Retina (tissue), 1 donor: ENCODE measurements at places on chromosomes 1 and 21.

GRCh38 chr1:243269461-243269801 is 13.6 kb downstream of the SDCCAG8 start:
- no peak for DNase-seq

- no peak for DNase-seq
Observed at GRCh38 chr21:29673096-29673610, 266.6 kb downstream of the GRIK1 start.

- DNase-seq: no peak
Observed at GRCh38 chr1:70503358-70503757, 92.3 kb downstream of the CTH start.

DNA sequence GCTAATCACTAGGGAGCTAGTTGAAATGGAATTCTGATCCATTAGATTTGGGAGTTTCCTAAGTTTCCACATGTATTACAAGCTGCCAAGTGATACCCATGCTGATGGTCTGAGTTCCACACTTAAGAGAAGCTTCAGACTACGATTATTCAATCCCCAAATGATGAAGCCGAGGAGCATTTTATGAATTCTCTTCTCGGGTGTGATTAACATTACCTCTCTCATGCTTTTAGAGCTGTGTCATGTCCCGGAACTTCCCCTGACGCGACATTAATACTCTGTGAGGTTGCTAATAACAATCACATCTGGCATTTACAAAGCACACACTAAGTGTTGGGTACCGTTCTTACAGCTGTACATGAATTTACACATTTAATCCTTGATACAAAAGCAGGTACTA is 63.0 kb downstream of the KCNJ15 start:
- no peak for DNase-seq

DNA sequence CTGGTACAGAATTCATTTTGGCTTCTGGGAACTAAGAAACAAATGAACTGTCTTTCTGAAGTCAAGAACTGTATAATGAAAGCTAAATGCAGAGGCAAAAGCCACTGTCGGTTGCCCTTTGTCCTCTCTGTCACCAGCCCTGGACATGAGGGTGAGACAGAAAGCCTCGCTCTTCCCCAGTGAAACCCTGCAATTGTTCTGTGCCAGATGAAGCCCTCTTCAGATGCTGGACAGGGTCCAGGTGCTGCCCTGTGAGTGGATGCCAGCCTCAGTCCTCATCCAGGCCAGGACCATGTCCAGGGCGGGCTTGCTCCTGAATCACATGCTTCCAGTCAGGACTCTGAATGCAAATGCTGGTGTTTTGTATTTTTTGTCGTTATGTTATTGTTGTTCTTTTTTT is 138.7 kb downstream of the RUNX1 start:
- DNase-seq: no peak

DNA sequence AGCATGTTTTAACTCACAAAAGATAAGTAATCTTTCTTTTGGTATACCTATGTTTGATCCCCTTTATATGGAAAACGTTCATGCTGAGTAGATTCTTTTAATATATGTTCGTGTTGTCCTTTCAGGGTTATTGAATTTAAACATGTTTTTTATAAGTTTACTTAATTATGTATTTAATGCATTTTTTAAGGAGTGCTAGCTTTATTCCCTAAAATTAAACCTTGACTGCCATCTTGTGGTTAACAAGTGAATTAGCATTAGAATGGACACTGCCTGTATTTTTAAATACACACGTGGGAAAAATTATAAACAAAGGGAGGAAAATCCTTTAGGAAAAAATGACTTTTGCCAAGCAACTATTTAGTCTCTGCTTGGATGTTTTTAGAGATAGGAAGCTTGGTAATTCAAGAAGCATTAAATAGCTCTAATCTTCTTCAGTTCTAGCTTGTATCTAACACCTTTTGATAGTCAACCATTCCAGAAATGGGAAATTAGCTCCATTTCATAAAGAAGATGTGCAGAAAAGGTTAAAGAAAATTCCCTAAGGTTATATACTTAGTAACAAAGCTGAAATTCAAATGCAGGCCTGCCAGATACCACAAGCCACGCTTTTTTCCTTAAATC is 43.0 kb downstream of the UBE2U start:
- peak; percentile 28 for DNase-seq

GRCh38 chr1:114589122-114589521 is 7.7 kb upstream of the BCAS2 start:
- no peak for DNase-seq

GRCh38 chr1:81071969-81072753 is 728.6 kb upstream of the ADGRL2 start:
- no peak for DNase-seq

DNA sequence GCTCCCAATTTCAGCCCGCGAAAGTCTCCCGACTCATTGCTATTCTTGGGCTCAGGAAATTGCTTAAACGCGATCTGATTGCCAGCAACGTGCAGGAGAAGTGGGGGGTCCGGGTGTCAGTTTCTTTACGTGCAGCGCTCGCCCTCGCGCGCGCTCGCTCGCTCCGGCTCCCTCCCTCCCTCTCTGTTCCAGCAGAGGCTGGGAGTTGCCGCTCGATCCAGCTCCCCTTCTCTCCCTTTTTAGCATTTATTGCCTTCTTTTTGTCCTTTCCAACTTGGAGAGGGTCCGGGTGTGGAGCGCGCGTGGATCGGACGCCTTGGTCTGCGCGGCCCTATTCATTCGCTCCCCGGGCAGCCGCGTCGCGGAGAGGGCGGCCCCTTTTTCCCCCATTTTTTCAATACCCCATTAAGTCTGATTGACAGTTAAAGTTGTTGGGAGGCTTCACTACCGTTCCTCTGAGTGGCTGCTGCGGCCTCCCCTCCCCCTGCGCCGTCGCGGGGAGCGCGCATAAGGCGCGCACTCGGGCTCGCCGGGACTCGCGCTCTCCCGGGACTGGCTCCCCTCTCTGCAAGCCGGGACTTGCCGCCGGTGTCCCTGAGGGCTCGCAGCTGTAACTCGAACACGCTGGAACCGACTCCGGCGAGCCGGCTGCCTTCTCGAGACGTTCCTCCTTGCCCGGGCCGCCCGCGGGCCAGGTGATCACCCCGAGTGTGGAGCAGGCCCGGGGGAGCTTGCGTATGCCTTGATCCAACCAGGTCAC is at the start of gene DHRS3:
DHRS3 (minus strand) TSS at position 310 of the 760 bp plus-strand sequence. CDS start 862 bp downstream, outside the sequence.
- DNase-seq: peak; percentile 91

DNA sequence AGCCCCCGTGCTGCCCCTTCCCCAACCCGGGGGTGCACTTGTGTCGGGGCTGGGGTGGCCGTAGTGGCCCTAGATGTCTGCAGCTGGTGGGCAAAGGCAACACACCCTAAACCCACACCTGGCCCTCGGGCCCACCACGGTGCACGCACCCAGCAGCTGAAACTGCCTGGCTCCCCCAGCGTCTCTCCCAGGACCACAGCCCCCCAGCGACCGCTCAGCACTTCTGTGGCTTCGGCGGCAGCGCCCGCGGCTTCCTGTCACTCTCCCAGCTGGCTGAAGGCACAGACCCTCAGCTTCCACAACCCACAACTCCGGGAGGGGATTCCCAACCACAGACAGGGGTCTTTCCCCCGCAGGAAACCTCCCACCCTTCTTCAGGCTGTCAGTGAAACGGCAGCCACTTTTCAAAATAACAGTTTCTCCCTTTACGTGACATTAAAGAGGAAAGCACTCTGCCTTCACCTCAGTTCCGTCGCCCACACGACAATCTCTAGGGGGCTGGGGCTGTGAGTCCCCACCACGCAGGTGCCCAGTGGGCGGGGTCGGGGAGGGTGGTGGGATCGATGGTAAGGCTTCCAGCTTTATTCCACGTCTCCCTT is 40.7 kb upstream of the COL6A2 start:
- DNase-seq: no peak

- DNase-seq: no peak
Observed at GRCh38 chr1:113191579-113192076, 118.6 kb downstream of the LRIG2 start.

DNA sequence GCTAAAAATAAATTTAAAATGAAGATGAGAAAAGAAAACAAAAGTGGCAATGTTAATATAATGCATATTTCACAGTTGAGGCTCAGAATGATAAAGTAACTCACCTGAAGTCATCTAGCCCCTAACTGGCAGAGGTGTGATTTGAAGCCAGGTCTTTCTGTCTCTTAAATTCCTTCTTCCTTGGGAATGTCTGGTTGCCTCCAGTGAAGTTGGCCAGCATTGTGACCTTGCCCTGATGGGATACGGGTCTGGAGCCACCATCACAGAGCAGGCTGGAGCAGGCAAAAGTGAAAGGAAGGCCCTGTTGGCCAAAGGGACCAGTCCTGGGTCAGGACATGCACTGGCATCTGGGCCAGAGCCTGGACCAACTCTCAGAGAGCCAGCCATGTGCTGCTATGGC is 111.7 kb downstream of the EPHB2 start:
- DNase-seq: no peak

DNA sequence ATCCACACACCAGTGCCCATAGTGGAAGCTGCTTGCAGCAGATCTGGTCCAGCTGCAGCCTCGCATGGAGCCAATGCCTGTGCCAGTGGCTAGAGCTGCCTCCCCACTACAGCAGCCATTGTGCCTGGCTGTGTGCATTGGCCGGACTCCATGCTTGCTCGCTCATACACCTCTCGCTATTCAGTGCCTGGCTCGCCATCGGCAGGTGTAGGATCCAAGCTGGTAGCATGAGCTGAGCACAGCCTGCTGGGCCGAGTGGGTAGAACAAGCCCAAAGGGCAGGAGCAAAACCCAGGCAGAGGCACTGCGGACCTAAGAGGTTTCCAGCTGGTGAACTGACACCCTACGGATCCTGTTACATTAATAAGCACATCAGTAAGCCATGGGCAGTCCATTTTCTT is 1184.1 kb downstream of the AMY1C start:
- no peak for DNase-seq

DNA sequence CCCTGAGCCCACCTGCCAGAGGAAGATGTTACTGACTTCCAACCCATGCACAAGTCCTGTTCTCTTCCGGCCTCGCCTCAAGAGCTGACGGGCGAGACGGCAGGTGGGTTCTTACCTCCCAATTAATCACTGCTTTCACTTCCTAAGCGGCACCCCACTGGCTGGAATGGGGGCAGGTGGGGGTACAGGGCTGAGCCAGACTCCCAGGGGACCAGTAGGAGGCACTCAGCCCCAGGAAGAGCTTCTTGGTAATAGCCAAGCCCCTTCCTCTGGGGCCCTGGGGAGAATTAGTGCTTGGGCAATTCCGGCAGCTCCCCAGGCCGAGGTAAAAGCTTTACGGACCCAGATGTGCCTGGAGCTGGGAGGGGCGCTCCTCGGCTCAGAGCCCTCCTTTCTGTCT is 9.7 kb downstream of the CNTN2 start:
- DNase-seq: peak; percentile 61

DNA sequence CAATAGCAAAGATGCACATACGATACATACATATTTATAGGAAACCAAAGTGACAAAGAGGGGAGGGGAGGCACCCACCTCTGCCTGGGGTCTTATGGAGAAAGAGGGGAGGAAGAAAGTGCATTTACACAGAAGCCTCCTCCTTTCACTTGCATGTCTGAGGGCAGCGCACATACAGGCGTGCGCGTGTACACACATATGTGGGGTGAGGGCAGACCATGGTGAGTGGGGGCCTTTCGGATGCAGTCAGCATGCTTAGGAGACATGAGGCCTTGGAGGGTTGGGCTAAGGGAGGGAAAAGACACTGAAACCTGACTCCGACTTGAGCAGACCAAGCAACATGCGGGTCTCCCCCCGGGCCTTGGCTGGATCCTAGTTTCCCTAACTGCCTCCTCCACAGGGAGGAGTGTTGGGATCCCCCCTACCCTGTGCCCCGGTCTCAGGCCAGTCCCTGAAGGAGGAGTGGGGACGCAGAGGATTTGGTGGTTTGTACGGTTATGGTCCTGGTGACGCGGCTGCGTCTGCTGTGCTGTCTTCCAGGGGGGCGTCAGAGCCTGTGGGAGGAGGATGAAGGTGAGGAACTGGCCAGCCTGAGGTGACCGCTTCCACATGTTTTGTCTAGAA is 15.2 kb downstream of the LRRC71 start:
- no peak for DNase-seq

DNA sequence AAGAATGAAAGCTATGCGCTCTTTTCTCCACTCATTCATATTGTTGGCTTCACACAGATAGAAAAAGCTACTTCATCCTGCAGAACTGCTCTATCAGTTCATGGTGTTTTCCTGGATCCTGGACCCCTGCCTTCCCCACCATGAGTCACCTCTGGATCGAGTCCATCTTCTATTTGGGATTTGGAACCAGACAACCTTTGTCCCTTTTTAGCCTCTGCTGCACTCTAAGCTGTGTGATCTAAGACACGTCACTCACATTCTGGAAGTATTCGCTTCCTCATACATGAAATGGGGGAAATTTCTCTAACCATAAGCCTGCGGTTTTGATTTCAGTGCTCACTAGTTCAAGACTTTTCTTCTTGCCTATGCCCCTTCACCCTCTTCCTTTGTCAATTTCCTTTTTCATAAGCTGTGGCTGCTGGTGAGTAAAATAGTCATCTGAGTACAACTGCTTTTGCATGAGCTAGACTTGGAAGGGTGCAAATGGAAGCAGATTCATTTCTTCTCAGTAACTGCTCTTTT is 14.1 kb upstream of the DEGS1 start:
- no peak for DNase-seq

DNA sequence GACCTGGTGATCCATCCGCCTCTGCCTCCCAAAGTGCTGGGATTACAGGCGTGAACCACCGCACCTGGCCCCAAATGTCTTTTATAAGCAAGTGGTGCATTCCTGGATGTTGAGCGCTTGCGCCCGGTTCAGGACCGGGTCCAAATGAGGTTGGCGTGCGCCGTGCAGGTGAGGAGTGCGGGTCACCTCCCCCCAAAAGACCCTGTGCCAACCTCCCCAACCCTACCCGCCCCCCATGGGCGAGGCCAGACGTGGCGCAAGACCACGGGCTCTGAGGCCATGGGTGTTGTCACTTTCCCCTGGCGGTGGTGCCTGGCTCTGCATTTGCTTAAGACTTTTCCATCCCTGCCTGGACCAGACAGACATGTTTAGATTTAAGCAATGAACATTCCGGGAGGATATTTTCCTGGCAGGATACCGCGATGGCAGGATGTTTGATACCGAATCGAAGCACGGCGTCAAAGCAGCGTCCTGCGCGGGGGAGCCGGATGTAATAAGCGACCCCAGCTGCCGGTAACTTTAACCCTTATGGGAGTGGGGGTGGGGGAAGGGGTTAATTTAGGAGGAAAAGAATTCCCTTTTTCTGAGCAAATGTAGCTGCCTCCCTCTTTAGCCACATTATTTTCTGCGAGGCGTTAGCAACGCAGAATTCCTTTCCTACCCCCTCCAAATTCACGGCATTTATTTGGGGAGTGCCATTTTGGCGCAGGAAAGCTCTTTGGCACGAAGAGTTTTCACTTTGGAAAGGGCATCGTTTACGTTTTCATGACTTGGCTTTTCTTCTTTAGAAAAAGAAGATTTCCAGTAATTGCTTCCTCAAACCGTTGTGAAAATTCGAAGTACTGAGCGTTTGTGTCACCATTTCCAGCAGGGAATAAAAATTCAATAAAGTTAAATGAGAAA is 27.8 kb upstream of the RNF187 start:
- DNase-seq: peak; percentile 86

GRCh38 chr1:87291107-87291506 is 37.6 kb upstream of the LMO4 start:
- DNase-seq: no peak

- no peak for DNase-seq
Observed at GRCh38 chr1:211583011-211583992, 4.3 kb upstream of the SLC30A1 start.
